ENCODE measurements at places on chromosomes 5 and 9.

DNA sequence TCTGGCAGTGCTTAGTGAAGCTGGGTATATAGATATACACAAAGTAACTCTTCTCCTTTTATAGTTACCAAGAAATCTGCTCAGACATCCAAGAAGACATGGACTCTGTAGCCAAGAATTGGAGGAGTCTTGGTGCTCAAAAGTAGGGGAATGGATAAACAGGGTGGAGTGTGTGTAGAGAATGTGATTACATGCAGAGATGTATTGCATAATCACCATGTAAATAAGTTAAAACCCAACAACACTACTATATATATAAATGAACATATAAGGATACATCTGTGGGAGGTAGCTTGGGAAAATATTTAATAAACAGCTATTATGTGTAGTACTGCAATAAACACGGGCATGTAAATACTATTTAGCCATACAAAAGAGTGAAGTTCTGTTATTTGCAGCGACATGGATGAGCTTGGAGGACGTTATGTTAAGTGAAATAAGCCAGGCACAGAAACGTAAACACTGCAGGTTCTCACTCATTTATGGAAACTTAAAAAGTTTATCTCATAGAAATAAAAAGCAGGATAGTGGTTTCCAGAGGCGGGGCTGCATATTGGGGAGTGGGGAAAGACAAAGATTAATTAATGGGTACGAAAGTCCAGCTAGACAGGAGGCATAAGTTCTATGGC, 207.5 kb downstream of the TENT4A start:
- DNase-seq: no peak

GRCh38 chr9:13502484-13502883, 223.0 kb upstream of the MPDZ start:
- DNase-seq: no peak

- DNase-seq: no peak
Observed at GRCh38 chr9:134626571-134627416, 14.8 kb upstream of the COL5A1 start.

GRCh38 chr5:134437340-134437846, 25.7 kb upstream of the CDKN2AIPNL start:
- no peak for DNase-seq

- DNase-seq: no peak
Observed at GRCh38 chr9:136300016-136300545, 3.8 kb downstream of the CCDC187 start.

- DNase-seq: no peak
Observed at GRCh38 chr9:107963246-107963645, 473.7 kb upstream of the KLF4 start.

- no peak for DNase-seq
Observed at GRCh38 chr5:10726913-10727517, 34.0 kb downstream of the DAP start.

DNA sequence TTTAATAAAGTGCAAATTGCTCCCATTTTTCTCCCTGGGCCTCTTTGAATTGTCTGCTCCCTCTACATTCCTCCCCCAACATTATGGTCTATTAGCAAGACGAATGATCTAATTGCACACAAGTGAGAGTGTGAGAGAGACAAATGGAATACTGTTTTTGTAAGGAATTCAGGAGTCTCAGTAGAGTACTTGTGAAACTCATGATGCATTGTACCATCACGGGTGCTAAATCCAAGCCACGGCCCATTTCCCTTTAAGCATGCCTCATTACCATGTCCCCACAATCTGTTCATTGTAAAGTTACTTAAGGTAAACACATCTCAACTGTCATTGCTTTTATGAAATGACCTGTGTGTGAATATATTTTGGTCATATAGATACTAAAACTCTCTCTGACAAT, 62.8 kb downstream of the CD180 start:
- no peak for DNase-seq

GRCh38 chr5:56329652-56330051, 96.5 kb upstream of the ANKRD55 start:
- no peak for DNase-seq

DNA sequence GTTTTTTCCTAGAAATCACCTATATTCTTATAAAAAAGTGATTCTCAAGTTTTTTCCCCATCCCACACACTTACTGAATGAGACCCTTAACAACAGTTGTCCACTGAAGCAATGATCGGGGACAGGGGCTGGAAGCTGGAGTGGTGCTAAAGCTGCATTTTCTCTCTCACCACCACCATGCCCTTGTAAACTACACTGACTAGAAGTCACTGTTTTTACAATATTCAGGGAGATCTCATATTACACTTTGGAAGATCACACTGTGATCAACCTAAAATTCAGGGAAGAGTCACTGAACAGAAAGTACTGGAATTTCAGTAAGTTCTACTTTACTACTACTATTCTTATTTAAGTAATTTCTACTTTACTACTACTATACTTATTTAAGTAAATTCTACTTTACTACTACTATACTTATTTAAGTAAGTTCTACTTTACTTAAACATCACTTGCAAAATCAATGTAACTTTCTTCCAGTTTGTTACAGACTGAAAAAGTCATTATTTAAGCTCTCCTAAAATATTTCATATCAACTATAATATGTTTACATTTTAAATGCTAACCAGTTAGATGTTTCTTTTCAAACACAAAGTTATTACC, 164.3 kb downstream of the AGTPBP1 start:
- DNase-seq: no peak

GRCh38 chr9:107571148-107571547, 81.6 kb upstream of the KLF4 start:
- DNase-seq: no peak

GRCh38 chr5:179314606-179315355, 30.5 kb downstream of the ADAMTS2 start:
- no peak for DNase-seq

DNA sequence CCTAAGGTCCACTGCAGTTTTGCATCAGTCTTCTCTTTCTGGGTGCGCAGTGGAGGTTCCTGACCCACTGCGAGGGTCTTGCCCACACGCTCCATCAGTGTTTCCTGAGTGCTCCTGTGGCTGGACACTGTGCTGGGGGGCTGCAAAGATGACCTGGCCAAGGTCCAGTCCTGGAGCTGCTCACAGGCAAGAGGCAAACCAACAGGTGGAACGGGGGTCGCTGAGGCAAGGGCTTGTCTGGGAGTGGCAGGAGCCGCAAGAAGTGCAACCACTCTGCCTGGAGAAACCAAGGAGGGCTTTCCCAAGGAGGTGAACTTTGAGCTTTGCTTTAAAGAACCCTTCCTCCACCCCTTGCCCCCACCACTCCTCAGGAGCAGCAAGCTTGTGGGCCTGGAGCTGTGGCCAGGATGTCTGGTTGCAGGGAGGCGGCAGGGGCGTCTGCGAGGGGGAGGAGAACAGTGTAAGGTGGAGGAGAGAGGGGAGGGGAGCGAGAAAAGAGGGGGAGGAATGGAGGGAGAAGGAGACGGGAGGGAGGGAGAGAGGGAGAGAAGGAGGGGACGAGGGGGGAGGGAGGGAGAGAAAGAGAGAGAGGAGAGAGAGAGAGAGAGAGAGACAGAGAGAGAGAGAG, 444 bp upstream of the CPLX2 start:
- DNase-seq: no peak

DNA sequence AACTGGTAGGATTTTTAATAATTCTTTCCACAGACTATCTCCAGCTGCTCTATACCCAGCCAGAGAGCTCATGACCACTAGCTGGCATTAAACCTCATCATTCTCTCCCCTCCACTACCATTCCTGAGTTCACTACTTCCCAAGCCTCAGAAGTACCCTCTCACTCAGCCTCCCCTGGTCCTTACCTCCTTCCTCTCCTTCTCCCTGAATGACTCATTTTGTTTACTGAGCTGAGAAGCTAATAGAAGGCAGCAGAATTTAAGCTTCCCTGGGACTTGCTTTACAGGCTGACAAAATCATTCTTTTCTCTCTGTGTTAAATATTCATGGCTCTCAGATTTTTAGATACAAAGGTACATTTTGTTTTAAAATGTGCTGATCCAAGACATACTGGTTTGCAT, 305.4 kb downstream of the TLR4 start:
- DNase-seq: no peak

GRCh38 chr5:126208691-126209090, 214.5 kb upstream of the GRAMD2B start:
- DNase-seq: no peak

GRCh38 chr5:126695091-126695490, 81.8 kb upstream of the LMNB1 start:
- no peak for DNase-seq

GRCh38 chr5:61670941-61671340, 338.9 kb downstream of the ZSWIM6 start:
- no peak for DNase-seq

GRCh38 chr5:32539981-32540845, 45.1 kb upstream of the SUB1 start:
- no peak for DNase-seq

- DNase-seq: no peak
Observed at GRCh38 chr5:38776149-38776896, 69.5 kb upstream of the OSMR start.

GRCh38 chr5:40655138-40655537, 24.6 kb upstream of the PTGER4 start:
- DNase-seq: no peak

DNA sequence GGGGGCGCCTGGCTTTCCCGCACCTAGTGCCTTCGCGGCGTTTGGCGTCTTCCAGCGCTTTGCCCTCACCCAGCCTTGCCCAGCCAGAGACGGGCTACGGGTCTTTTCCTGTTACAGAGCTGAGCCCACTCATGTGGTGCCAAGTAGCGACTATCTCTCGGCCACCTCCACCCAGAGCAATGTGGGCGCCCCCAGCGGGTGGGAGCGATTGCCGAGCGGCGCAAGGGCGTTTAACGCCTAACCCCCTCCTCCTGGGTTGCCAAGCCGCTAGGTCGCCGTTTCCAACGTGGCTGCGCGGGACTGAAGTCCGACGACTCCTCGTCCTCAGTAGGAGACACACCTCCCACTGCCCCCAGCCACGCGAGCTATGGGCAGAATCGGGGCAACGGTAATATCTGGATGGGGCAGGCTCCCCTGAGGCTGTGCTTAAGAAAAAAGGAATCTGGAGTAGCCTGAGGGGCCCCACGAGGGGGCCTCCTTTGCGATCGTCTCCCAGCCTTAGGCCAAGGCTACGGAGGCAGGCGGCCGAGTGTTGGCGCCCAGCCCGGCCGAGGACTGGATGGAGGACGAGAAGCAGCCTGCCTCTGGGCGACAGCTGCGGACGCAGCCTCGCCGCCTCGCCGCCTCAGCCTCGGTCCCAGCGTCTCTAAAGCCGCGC, 5.8 kb downstream of the TLX3 start:
- DNase-seq: no peak

- DNase-seq: no peak
Observed at GRCh38 chr9:95126739-95127138, 190.8 kb downstream of the FANCC start.

GRCh38 chr5:140356853-140357725, 2.9 kb upstream of the SLC4A9 start:
- DNase-seq: no peak

DNA sequence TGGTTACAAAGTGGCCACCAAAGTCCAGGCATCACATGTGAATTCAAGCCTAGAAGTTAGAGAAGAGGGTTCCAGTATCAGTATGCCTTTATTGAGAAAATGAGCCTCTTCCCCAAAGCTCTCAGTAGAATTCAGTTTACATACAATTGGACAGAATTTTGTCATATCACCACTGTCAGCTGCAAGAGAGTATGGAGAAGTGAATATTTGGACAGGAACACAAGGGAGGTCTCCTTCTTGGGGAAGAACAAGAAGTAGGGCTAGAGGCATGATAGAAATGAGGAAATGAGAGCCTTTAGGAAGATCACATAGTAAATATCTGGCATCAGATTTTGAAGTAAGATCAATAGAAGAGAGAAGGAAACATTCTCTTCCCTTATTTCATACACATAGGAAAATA, 27.8 kb upstream of the VLDLR start:
- DNase-seq: no peak

GRCh38 chr9:118148990-118149389, 444.8 kb downstream of the TLR4 start:
- no peak for DNase-seq

DNA sequence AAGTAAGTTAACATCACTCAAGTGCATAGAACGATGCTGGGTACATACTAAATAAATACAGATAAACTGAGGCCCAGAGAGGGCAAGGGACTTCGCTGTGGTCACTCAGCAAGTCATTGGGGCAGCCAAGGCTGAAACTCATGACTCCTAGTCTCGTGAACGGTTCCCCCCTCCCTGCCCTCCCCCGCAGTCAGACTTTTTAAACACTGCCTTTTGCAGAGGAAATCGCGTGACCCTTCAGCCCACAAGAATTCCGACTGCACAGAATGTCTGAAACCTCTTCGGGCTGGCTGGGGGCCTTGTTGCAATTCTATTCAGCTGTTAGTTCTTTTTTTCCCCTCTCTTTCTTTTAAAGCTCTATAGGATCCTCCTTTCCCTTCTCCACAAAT, 28.1 kb downstream of the NEK6 start:
- DNase-seq: no peak

- DNase-seq: no peak
Observed at GRCh38 chr9:128276574-128277270, 646 bp downstream of the SWI5 start.

- no peak for DNase-seq
Observed at GRCh38 chr5:124951661-124952060, 205.2 kb upstream of the ZNF608 start.

GRCh38 chr9:6619909-6620308, 25.6 kb downstream of the GLDC start:
- no peak for DNase-seq

DNA sequence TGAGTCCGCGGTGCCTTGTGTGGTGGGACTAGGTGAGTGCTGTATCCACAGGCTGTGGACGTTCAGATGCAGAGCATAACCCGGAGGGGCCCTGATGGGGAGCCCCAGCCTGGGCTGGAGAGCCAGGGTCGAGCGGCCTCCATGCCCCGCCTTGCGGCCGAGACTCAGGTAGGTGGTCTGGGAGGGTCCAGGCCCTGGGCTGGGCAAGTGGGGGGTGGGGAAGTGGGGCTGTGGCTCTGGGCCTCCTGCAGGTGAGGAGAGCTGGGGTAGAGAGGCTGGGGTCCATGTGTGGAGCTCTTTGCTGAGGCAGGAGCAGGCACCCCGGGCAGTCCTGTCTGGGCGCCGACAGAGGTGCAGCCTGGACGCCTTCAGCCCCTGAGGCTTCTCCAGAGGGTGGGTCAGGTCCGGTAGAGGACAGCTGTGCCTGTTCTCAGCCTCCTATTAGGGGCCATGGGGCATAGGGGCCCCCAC, 241.1 kb downstream of the CACNA1B start:
- no peak for DNase-seq
